ENCODE measurements at places on chromosomes 11 and 22.

- DNase-seq: no peak
These were observed 78.0 kb upstream of the DRD2 start for GRCh38 chr11:113553235-113553634.

DNA sequence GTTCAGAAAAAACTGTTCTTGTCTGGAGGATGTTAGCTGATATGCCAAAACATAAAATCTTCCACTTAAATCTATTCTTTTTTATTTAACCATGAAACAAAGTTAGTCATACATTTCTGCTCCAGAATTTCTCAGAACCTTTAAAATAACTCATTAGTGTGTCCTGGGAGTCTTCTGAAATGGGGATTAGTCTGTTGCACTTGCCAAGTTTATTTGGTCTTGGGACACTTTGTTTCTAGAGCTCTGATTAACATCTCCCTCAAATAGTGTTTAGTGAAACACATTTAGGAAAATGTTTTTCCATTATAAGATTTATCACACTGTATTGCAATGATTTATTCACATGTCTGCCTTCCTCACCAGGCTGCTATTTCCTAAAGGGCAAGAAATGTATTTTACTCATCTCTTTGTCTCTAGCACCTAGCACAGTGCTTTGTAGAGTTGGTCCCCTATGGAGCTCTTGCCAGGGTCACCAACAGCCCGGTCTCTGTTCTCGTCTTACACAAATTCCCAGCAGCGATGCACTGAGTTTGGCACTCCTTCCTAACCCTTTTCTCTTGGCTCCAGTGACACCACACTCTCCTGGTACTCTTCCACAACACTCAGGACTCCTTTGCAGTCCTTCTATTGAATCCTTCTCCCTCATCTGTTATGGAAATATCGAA, 189.2 kb downstream of the CSNK2A3 start:
- no peak for DNase-seq

DNA sequence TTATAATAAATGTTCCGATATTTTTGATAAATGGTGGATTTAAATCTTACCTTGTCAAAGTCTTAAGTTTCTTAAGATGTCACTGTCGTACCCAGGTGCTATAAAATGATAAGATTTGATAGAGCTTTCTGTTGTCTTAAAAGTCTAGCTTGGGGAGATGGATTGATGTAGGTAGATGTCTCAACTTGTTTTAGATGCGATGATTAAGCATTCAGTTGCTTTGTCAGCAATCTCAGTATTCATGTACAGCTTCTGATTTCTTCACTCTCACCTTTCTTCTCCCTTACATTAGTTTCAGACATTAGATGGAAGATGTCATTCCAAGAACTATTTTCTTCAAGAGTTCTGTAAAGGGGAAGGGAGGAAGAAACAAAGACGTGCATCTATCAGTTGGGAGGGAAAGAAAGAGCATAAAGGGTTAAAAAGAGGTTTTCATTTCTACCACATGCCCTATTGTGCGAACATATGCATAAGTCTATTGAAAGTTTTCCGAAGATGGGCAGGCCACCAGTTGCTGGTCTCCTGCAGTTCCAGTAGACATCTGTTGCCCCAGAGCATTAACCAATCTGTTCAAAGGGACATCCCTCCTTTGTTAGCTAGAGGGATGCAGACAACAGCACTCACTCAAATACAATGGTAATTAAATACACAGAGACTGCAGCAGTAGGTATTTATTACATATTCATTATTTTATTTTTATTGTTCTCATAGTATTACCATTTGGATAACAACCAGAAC, 38.4 kb downstream of the ZC3H12C start:
- no peak for DNase-seq

- no peak for DNase-seq
These were observed 216.3 kb upstream of the TBCEL start for GRCh38 chr11:120807414-120808150.

DNA sequence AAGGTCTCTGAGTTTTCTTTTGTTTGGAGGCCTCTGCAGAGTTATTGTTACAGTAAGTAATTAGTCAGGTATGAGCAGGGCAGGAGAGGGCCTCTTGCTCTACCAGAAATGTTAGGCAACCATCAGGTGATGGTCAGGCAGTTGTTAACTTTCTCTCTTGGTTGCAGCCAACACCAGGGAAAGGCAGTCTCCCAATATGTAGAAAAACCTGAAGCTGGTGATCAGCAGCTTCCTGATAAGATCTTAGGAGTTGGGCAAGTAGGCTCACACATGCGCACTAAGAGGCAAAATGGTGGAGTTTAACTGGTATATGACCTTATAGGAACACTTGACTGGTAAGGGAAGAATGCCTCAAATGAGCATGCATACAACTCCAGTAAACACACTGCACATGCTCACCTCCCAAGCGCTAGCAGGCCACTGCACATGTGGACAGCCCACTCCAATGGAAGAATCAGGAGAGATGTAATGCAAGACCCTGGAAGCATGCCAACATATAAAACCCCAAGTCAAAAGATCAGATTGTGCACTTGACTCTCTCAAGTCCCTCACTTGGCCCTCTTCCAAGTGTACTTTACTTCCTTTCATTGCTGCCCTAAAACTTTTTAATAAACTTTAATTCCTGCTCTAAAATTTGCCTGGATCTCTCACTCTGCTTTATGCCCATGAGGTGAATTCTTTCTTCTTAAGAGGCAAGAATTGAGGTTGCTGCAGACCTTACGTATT, 23.7 kb upstream of the SLC35F2 start:
- DNase-seq: no peak

DNA sequence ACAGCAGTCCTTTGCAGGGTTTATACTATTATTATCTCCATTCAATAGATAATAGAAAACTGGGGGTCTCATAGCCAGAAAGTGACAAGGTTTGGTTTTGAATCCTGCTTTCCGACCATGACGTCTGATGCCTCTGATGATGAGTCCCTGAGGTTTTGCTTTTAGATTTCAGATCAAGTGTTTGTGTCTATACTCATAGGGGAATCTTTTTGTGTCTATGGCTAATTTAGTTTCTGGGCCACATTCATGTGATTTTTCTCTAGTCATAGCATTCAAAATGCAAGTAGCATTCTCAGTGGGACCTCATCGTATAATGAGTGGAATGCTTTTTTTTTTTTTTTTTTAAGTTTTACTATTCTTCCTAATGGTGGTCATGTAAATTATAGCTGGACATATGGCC, 72.9 kb downstream of the TNRC6B start:
- no peak for DNase-seq

DNA sequence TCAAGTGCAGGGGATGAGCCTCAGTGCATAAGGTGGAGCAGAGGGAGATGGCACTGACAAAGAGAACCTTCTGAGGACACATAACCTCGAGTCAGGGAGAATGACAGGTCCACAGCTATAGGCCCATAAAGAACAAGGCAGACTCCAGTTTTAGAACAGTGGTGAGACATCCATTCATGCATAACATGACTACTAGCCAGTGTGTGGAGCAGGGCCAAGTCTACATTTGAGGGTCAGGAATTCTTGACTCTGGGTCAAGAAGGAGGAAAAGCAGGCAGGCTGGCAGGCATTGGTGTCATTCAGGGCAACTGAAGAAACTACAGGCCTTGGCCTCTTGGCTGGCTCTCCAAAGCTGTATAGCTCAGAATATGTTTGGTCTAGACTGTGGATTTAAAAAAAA, 54.9 kb downstream of the MTNR1B start:
- DNase-seq: no peak

- no peak for DNase-seq
These were observed 942.3 kb downstream of the BRD1 start for GRCh38 chr22:48885271-48885918.

- DNase-seq: no peak
These were observed 108.1 kb downstream of the MORC2 start for GRCh38 chr22:30860176-30861105.

DNA sequence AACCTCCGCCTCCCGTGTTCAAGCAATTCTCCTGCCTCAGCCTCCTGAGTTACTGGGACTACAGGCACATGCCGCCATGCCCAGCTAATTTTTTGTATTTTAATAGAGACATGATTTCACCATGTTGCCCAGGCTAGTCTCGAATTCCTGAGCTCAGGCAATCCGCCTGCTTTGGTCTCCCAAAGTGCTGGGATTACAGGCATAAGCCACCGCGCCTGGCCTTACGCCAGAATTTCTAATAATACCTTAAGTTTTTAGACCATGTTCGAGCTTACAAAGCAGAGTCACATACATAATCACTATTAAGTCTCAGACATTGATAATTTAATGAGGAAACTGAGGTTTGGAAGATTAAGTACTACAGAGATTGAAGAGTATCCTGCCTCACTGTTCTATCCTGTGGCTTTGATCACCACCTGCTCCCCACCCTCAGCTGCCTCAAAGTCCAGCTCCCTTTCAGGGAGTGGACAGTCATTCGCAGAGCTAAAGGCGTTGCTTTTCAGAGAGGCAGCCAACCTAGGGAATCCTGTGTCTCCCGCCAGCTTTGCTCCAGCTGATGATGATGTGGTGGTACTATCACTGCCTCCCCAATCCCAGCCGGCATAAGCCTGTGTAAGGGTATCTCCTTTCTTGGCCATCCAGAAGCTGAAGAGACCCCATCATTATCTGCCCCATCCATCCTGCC, 7.7 kb downstream of the UBASH3B start:
- no peak for DNase-seq

DNA sequence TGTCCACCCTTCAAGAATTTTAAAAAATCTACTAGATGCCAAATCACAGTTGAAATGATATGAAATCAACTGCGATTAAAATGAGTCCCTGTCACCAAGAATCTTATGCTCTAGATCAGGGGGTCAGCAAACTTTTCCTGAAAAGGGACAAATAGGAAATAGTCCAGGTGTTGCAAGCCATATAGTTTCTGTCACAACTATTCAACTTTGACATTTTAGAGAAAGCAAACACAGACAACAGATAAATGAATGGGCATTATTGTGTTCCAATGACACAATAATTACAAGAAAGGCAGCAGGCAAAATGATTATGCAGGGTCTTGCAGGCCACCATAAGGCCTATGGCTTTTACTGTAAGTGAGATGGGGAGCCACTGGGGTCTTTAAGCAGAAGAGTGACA, 58.6 kb downstream of the IMMP1L start:
- no peak for DNase-seq

GRCh38 chr22:45413368-45414211, at the start of the genes RIBC2 and SMC1B:
Gene RIBC2 (plus strand): TSS chr22:45413693. CDS start chr22:45413887, 194 bp downstream.
Gene SMC1B (minus strand): TSS chr22:45413599. CDS start chr22:45413567, 32 bp downstream.
- DNase-seq: peak; percentile 66

- DNase-seq: peak; percentile 71
These were observed 1.6 kb downstream of the MAML2 start for GRCh38 chr11:96341211-96342013.

- no peak for DNase-seq
These were observed 121.0 kb downstream of the WNT11 start for GRCh38 chr11:76085270-76085669.

GRCh38 chr11:46121301-46121723, at the start of gene PHF21A:
Gene PHF21A (minus strand): TSS chr11:46121454. CDS start chr11:46084219, 37,235 bp downstream.
- DNase-seq: peak; percentile 93

- no peak for DNase-seq
These were observed 228.2 kb downstream of the GRIK4 start for GRCh38 chr11:120739780-120740179.

DNA sequence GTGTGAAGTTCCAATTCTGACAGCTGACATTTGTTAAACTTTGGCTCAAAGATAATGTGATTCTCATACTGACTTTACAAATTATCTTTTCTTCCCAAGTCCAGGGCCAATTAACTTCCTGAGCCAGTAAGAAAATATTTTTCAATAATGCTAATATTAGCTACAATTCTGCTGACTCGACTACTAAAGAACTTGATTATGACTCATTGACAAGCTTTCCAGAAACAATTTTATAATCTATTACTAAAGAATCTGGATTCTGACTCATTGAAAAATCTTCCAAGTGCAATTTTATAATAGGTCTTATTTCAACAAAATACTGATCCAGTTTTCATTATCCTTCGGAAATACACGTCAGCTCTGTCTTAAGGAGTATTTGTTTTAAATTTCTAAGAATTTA, 12.9 kb upstream of the XKR3 start:
- DNase-seq: no peak

GRCh38 chr22:20237480-20238440, 30.4 kb downstream of the RTN4R start:
- no peak for DNase-seq

- no peak for DNase-seq
These were observed 163.4 kb downstream of the TRIM29 start for GRCh38 chr11:119974467-119974866.

DNA sequence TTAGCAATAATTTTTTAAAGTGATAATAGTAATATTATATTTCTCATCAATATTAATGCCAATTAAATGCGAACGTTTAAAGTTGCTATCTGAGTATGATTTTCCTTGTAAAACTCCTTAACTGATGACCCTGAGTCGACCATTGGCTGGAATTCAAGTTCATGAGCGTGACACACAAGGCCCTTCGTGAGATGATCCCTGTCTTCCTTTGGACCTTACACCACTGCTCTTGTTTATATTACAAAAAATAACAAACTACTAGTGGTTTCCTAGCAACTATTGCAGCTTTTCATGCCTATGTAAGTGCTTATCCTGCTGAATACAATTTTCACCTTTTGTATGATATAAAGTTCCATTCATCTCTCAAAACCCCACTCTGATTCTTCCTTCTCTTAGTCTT, 752.9 kb downstream of the CNTN5 start:
- DNase-seq: no peak

- no peak for DNase-seq
These were observed 3.3 kb upstream of the TMPRSS4 start for GRCh38 chr11:118073554-118073953.

DNA sequence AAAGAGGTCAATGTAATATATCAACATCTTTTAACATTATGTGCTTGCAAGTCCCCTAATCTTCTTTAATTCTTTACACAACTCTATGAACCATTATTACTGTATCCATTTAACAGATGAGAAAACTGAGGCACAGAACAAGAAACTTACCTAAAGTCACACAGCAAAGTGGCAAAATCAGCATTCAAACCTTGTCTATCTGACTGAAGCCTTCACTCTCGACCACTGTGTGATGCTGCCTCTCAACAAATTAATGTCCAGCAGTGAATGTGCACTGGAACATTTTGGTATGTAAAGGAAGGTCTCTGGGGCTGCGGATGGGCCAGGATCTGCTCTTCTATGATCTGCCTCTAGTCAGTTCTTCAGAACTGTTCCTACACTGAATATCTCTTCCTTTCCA, 42.1 kb downstream of the PRCP start:
- DNase-seq: no peak

GRCh38 chr11:76654298-76654851, 16.2 kb downstream of the LRRC32 start:
- DNase-seq: no peak

GRCh38 chr11:123211149-123211852, 16.3 kb upstream of the CLMP start:
- DNase-seq: no peak

GRCh38 chr11:81039916-81040524, 1599.2 kb upstream of the TENM4 start:
- DNase-seq: no peak

DNA sequence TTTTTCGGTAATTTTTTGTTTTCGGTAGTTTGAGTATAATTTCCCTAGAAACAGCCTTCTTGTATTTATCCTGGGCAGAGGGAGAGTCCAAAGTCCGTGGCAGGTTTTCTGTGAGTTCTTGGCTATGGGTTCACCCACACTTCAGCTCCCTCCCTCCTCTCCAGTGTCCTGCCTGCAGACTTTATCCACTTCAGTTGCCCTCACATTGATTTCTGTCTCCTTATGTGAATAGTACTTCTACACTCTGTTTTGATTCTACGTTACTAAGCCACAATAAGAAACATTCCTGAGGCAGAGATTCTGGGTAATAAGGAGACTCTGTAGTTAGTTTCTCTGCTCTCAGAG, 868.6 kb downstream of the METTL15 start:
- DNase-seq: no peak

- no peak for DNase-seq
These were observed 846 bp upstream of the OAF start for GRCh38 chr11:120209746-120210625.

GRCh38 chr11:47241841-47242301, 6.7 kb downstream of the ACP2 start:
- no peak for DNase-seq

- no peak for DNase-seq
These were observed 86.9 kb downstream of the LDLRAD3 start for GRCh38 chr11:36030731-36031281.

All from hematopoietic multipotent progenitor cell (in vitro differentiated cells).